ENCODE measurements at places on chromosomes 6 and 20.

GRCh38 chr6:133587546-133588160 lies 301.3 kb upstream of the TCF21 start:
- no peak for DNase-seq

DNA sequence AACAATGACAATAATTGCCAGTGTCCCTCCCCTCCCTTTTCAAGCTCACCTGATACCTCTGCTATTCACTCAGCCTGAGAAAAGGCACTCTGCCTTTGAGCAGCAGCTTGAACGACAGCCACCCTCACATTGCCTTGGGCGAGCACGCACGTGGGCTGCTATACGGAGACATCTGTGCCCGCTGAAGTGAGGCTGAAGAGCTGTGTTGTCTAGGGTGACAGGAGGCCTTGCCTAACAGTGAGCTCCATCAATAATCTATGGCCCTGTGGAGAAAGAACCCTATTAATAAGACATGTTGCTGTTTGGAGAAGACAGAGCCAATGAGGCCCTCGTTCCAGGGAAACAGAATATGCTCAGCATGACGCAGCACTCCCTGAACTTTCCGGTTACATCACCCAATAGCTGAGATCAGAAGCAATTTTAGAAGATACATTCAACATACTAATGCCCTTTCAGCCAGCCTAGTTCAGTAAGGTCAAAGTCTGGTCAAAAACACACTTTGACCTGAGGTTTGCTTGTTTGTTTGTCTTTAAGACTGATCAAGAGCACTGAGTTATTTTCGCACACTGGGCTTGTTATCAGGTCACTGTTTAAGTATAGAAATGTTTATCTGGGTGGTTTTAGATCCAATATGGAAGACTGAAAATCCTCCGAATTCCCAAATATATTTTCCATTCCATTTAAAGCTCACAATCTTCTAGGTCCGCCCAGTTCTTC lies 30.6 kb downstream of the RBM24 start:
- no peak for DNase-seq

- no peak for DNase-seq
Observed at GRCh38 chr20:59560588-59561227, 43.6 kb upstream of the PHACTR3 start.

DNA sequence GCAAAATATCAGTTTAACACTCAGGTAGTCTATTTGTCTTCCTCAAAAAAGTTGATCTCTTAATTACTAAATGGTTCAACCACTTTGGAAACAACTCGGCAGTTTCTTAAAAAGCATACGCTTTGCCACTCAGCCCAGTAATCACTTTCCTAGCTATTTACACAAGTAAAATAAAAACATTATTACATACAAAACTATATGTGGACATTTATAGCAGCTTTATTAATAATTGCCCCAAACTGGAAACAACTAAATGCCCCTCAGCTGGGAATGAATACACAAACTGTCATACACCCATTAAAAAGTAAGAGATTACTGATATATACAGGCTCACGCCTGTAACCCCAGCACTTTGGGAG lies 7.4 kb downstream of the EEF1A1 start:
- no peak for DNase-seq

- no peak for DNase-seq
Observed at GRCh38 chr6:27810768-27811450, 101.3 kb downstream of the OR2B2 start.

DNA sequence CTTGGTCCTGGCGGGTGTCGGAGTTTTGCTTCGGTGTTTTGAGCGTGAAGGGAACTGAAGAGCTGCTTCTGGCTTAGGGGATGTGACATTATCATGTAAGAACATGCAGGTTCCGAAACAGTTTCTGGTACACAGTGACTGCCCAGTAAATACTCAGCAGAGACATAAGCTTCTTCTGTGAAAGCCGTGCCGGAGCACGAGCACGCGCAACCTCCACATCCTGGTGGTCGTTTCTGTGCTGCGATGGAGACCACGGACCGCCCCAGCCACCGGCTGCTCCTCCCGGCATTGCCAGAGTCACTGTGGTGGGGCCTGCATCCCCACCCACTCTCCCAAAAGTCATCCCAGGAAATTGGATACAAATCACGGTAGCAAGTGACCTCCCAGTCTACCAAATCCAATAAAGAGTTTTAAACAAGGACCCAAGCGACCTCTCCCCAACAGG lies 18.7 kb downstream of the KIF25 start:
- DNase-seq, result no peak

GRCh38 chr6:130547723-130548122 lies 181.9 kb downstream of the TMEM200A start:
- no peak for DNase-seq

- no peak for DNase-seq
Observed at GRCh38 chr20:8094415-8094818, 37.6 kb upstream of the PLCB1 start.

- DNase-seq, result no peak
Observed at GRCh38 chr20:32435449-32436107, 77.4 kb downstream of the ASXL1 start.

DNA sequence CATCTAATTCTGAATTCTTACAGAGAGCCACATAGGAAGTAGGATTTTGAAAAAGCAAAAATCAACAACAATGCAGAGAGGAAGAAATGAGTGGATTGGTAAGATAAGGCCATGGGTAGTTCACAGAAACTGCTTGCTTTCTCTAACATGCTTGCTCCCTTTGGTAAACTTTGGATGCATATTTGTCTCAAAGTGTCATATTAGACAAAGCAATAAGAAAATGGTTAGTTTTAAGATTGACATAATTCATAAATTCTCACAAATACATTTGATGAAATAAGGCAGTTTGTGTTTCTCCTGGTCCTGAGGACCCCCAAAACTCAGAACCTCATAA lies 31.7 kb downstream of the UTRN start:
- DNase-seq, result no peak

- DNase-seq, result no peak
Observed at GRCh38 chr6:170080828-170081371, 210.0 kb downstream of the DLL1 start.

DNA sequence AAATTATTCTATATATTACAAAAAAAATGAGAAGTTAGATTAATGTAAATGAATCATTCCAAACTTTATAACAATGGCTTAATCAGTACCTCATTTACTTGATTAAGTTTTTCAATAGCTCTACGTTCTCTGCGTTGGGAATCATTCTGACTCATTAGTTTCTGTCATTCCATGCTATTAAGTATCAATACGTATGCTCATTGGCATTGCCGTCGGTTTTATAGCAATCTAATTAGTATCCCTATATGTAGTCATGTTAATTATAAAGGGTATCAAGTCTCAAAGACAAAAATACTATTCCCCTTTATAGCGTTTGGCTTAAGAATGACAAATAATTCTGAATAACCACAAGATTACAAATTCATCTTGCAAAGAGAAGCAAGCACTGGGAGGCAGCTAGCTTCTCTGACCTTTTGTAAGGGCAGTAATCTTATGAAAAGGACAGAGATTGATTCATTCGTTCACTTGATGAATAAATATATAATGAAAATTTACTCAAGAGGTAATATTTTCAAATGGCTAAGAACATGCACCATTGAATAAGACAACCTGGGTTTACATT lies 41.8 kb downstream of the OLIG3 start:
- DNase-seq, result no peak

GRCh38 chr6:158567871-158568401 lies 8.0 kb downstream of the TMEM181 start:
- DNase-seq, result no peak

GRCh38 chr6:4478098-4478497 lies 298.1 kb upstream of the CDYL start:
- no peak for DNase-seq

DNA sequence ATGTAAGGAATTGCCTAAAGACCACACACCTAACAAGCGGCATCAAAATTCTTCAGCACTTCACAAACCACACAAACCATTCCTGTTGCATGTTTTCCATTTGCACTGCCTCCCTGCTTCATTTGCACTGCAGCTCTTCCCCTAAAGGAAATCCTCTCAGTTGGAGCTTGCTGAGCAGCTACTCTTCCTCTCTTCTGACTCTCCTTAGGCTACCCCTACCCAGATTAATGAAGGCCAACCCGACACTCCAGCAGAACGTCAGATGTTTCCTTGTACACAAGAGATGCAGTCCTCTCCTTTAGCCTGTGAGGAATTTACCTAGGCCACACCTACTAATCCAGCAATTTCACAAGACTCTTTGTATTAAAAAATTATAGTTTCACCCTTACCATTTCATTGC lies 8.1 kb downstream of the BEND6 start:
- no peak for DNase-seq

- no peak for DNase-seq
Observed at GRCh38 chr20:61903575-61904340, 161.9 kb downstream of the TAF4 start.

- no peak for DNase-seq
Observed at GRCh38 chr6:39344821-39345280, 22.3 kb upstream of the KCNK16 start.

DNA sequence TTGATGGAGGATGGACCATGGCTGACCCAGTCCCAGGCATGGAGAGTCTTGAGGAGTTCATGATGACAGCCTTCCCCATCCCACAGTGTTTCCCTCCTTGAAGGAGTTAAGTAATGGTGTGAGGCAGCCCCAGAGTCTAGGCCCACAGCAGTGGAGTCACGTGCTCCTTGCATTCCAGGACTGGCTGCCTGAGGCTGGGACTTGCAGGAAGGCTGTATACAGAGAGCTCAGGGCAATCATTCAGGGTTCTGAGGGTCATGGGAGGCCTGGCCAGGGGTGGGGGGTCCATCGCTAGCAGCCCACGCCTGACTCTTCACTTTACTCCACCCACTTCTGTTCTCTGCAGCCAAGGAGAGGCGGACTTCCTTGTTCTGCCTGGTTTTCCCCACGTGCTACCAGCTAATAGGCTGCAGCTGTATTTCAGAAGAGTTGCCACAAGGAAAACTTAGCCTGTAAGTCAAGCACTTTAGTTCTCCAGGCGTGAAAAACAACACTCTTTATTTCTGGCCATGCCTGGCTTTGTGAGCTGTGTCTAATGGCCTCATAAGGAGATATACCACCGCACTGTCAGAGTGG lies 272.5 kb downstream of the DHX35 start:
- DNase-seq, result no peak

GRCh38 chr6:131117878-131118277 lies 17.4 kb upstream of the AKAP7 start:
- DNase-seq, result no peak

DNA sequence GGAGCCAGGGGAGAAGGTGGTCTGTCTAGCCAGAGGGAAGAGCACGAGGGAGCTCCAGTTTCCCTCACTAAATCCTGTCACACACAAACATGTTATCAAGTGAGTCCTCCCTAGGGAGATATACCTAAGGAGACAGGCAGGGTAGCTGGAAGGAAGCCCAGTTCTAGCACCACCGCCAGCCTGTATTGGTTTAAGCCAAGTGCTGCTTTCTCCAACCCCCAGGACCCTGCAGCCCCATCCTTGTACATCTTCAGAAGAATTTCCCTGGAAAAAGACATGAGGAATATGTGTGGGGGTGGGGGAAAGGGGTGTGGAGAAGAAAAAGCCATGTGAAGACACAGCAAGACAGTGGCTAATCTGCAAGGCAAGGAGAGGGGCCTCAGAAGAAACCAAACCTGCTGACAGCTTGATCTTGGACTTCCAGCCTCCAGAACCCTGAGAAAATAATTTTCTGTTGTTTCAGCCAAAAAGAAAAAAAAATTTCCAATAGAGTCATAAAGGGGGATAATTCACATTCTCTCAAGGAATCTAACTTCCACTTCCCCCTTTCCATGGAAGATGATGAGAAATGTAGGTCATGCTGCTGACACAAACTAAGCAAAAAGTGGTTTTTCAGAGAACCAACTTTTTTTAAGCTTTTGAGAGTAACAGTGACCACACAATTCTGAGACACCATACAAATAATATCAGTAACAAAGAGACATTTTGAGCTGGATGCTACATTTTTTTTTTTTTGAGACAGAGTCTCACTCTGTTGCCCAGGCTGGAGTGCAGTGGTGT lies 103.2 kb upstream of the PRDM1 start:
- DNase-seq, result no peak

- peak; percentile 11 for DNase-seq
Observed at GRCh38 chr20:478949-479429, 16.7 kb upstream of the TBC1D20 start.

GRCh38 chr6:162849269-162849668 lies 121.5 kb downstream of the PACRG start:
- DNase-seq, result no peak

DNA sequence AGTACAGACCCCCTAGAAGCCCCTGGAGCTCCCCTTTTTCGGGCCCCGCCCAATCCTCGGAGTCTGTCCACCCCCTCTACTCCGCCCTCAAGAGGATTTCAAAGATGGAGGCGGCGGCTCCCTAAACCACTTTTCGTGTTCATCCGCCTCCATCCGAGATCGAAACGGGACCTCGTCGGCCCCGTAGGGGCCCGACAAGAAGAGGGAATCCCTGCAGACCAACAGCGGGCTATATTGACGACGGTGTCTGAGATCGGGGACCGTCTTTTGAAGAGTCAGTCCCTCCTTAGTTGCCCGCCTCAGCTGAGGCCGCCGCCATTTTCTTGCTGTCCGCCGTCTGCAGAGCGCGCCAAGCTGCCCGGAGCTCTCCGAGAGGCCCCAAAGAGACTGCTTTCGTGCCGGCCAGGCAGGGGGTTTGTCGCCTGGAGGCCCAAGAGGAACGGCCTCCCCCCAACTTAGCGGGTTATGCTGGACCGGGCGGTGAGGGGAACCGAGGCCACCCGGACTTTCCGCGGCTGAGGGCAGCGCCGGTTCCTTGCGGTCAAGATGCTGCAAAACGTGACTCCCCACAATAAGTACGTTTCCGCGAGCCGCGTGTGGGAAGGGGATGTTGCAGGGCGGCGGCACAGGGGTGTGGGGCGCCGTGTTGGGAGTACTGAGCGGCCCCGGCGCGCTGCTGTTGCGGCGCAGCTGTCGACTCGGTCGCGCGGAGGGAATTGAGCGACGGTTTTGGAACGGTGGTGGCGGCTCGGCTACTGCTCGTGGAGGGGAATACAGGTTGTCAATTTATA lies 4.2 kb downstream of the BRD2 start:
- DNase-seq, result no peak

DNA sequence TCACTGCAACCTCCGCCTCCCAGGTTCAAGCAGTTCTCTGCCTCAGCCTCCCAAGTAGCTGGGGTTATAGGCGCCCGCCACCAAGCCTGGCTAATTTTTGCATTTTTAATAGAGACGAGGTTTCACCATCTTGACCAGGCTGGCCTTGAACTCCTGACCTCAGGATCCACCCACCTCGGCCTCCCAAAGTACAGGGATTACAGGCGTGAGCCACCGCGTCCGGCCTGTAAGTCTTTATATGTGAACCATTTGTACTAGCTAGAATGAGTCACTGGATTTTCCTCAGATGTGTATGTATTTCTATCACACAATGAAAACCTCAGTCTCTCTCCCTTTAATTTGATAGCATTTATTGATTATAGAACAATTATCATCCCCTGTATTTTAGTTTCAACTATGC lies 34.0 kb downstream of the ITCH start:
- no peak for DNase-seq

GRCh38 chr6:41494212-41495110 lies 51.7 kb upstream of the FOXP4 start:
- no peak for DNase-seq

- no peak for DNase-seq
Observed at GRCh38 chr6:42970871-42971612, 7.9 kb downstream of the PEX6 start.
